ENCODE measurements at places on chromosomes 7 and 10.
A peak's percentile ranks its signal among the peaks of the same experiment; 100 is the strongest.

DNA sequence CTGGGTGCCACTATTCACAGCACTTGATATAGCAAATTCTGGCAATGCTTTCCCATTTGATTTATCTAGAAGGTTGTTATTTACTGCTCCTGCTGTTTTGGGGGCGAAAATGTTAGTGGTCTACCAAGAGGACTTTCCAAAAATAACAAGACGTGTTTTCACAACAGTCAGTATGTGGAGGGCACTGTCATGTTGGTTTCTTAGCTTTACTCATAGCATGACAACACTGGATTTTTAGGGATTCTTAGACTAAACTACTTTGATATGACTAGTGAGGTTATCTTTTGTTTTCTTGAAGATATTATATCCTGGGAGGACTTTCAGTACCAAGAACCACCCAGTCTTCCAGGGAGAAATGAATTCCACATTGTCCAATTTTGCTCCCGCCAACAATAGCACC lies 49.4 kb downstream of the NUDCD3 start:
- no peak for DNase-seq

- no peak for DNase-seq
Measured at GRCh38 chr7:28199021-28199510, 18.5 kb upstream of the JAZF1 start.

DNA sequence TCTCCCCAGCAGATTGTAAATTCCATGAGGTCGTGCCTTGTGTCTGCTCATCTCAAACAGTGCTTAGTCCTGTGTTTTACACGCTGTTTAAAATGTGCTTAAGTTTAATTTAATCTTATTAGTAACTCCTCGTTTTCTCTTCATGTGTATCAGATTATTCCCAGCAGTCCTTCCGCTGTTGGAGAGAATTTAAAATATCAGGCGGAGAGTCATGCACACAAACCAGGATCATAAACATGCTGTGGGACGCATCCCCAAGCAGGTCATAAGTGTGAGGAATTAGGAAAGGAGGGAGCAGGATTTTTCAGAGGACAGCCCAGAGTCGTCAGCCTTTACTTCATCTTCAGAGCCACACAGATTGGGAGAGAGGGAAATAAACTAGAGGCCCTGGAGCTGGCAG lies 4.2 kb upstream of the SORBS1 start:
- no peak for DNase-seq

GRCh38 chr7:108368466-108368865 lies 87.8 kb downstream of the NRCAM start:
- no peak for DNase-seq

- DNase-seq, result no peak
Measured at GRCh38 chr10:14384116-14384730, 53.5 kb upstream of the FRMD4A start.

GRCh38 chr10:131207584-131208532 lies 103.7 kb downstream of the TCERG1L start:
- DNase-seq, result no peak

- DNase-seq, result no peak
Measured at GRCh38 chr7:66950311-66950710, 29.3 kb downstream of the TMEM248 start.

DNA sequence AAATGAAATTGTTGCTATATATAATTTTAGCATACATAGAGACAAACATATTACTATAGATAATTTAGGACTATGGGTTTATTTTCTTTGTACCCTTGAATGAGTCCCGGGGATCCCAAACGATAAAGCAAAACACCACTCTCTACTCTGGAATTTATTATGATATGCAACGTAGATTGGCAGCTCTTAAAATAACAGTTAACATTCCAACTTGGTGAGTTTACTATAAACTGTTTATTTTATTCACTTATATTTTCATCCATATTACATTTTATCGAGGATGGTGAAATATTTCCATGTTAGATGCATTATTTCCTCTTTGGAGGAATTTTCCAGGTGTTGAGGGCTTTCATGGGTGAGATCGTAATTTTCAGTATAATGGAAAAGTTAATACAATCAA lies 138.7 kb upstream of the DGKB start:
- DNase-seq, result no peak

GRCh38 chr10:21315645-21316220 lies 209.7 kb downstream of the SKIDA1 start:
- DNase-seq, result no peak

- DNase-seq, result no peak
Measured at GRCh38 chr7:127578036-127578684, 7.2 kb downstream of the GCC1 start.

GRCh38 chr10:62393237-62393636 lies 19.1 kb downstream of the ZNF365 start:
- no peak for DNase-seq

DNA sequence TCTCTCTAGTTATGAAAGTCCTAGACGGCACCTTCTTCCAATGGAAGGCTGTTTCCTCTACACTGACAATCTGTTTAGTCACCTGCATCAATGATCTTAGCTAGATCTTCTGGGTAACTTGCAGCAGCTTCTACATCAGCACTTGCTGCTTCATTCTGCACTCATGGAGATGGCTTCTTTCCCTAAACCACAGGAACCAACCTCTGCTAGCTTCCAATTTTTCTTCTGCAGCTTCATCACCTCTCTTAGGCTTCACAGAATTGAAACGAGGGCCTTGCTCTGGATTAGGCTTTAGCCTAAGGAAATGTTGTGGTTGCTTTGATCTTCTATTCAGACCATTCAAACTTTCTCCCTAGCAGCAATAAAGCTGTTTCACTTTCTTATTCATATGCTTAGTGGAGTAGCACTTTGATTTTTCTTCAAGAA lies 24.6 kb downstream of the NAMPT start:
- DNase-seq, result no peak

- no peak for DNase-seq
Measured at GRCh38 chr7:90570373-90570959, 25.7 kb upstream of the CDK14 start.

DNA sequence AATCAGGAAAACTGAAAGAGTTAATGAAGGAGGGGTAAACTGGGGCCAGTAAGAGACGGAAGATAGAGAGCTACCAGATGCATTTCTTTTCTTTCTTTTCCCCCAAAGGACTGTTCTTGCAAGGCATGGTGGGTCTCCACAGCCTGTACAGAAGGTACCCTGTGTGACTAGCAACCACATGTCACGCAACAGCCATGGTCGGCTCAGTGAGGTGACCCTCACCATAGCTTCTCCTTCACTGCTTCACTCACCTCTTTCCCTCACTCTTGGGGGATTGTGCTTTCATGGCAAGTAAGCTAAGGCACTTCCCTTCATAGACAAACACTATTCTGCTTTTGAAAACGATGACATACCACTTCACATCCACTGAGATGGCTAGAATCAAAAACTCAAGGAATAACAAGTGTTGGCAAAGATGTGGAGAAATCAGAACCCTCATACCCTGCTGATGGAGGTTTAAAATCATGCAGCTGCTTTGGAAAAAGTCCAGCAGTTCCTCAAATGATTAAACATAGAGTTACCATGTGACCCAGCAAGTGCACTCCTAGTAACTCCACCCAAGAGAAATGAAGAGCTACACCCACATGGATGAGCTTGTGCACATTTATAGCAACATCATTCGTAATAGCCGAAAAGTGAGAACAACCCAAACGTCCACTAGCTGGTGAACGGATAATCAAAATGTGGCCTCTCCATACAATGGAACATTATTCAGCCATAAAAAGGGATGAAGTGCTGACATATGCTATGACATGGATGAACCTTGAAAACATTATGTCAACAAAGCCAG lies 3.8 kb upstream of the INSIG1 start:
- no peak for DNase-seq

DNA sequence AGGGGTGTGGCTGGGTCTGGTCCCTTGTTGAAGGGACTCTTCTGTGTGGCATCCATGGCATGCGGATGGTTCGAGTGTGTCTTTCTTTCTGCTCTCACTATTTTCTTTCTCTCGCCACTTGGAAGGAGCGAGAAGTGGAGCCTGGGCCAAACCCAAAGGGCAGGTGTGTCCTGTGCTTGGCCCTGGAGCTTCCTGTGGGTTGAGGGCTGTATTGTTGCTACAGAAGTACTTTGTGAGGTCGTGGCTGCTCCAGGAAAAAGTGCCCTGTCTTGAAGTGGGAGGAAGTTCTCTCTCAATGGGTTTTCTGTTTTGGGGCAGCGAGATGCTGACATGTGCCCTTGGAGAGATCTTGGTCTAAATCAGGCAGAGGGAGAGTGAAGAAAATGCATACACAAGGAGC lies 72.0 kb downstream of the DOCK1 start:
- DNase-seq, result no peak

DNA sequence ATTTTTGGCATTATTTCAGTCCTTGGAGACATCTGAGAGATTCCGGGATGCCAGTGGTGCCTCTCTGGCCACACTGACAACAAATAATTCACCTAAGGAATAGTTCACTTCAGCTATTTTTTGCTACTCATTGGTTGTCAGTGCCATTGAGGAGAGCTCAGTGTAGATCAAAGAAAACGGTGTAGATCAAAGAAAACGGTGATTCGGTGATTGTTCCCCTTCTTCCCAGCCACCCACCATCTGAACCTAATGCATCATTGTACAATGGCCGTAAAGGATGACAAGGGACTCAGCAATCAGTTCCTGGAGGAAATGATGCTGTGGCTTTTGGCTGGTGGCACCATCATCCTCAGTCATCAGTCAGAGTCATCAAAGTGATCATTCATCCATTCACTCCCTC lies 80.6 kb downstream of the PTPRZ1 start:
- DNase-seq, result no peak

DNA sequence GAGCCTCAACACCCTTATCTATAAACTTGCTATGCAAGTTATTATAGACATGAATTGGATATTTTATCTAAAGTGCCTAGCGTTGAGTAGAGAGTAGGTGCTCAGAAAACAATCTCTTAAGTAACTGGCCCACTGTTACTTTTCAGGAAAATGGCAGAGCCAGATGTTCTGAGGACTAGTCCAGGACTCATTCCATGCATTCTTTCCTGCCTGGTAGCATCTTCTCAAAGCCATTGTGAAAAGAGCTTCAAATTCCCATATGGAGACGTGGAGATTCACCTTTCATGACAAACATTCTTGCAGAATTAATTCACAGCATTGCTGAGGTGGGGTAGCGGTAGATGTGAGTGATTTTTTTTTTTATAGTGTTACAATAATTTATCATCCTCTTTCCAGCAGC lies 35.9 kb upstream of the ITPRID1 start:
- DNase-seq, result no peak

GRCh38 chr10:52811776-52812175 lies 39.2 kb upstream of the MBL2 start:
- no peak for DNase-seq

GRCh38 chr7:79598351-79598750 lies 144.9 kb upstream of the MAGI2 start:
- no peak for DNase-seq

GRCh38 chr7:84684836-84685480 lies 490.4 kb upstream of the SEMA3A start:
- no peak for DNase-seq

GRCh38 chr10:82742478-82742877 lies 867.5 kb downstream of the NRG3 start:
- no peak for DNase-seq

GRCh38 chr10:122703483-122704448 lies 4.1 kb upstream of the C10orf120 start:
- DNase-seq, result peak; percentile 19

GRCh38 chr7:127822822-127823508 lies 171.0 kb downstream of the SND1 start:
- DNase-seq, result no peak

DNA sequence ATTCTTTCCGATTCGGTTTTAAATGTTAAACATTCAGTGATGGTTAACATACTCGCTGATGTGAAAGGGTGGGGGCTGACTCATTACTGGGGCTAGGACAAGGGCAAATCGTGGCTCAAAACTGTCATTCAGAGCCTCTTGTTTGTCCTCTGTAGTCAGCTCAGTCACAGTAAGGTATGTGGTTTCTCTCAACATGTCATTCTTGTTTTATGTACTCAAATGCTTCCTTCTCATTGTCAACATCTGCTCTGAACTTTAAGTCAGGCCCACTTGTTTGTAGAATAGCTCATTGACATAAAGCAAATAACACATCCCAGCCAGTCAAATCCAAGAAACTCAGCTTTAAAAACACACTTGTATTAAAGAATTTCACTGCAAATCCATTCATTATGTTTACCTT lies 7.3 kb downstream of the SLC16A9 start:
- no peak for DNase-seq

DNA sequence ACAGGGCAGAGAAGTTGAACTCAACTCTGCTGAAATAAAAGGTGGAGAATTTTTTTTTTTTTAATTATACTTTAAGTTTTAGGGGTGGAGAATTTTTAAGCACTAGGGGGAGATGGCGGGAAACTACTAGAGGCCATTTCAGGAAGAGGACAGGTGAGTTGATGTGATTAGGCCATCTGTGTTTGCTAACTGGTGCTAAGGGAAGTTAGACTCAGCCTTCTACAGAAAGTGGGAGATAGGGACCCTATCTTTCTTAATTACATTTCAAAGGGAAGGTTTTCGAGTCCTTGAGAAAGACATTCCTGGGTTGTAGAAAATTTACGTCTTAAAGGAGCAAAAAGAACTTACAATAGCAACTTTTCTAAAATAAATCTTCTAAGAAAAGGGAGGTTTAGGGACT lies 124.8 kb downstream of the LHFPL3 start:
- DNase-seq, result no peak

GRCh38 chr10:72702868-72703581 lies 11.1 kb downstream of the MCU start:
- no peak for DNase-seq

DNA sequence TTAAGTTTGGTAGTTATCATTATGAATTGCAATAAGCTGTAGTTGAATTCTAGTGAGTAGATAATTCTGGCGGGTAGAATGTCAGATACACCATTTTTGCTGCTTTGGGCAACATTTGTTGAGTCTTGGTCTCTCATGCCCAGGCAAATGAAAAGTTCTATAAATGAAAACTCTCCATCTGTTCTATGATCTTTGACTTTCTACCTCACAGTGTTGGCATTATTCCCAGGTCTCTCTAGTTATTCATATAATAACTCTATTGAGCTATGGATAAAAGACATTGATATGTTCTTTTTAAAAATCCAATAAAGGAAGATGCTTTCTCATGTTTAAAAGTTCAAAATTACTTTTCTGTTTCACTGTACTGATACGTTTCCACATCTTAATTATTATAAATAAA lies 415.3 kb upstream of the SEMA3D start:
- DNase-seq, result no peak

DNA sequence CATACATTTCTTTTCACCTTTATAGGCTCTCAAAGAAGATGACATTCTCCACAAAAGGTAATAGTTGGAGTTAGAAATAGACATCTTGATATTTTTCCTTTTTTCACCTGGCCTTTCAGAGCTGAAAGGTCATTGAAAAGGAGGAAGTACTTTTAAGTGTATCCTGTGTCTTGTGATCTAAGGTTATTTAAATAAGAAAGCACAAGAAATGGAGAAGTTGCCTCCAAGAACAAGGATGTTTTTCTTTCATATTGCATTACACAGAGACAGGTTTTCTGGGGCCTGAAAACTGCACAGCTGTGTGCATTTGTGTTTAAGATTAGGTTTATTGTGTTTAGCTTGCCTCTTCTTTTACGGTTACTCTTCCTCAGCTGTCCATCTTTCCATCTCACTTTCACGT lies 103.4 kb upstream of the SEMA3D start:
- DNase-seq, result no peak

Measured in stimulated activated CD4-positive, alpha-beta T cell treated with anti-CD3 and anti-CD28 coated beads, Interleukin-2, amount 100 ng/mL, for 4 hours (primary cell).